ENCODE measurements at places on chromosomes 5 and 9. TPM values are rescaled to one million over a fixed set of nuclear protein-coding genes. Genes with fewer than 3 reads are reported as not detected.

The SECISBP2 gene
- 40.4 TPM for total RNA-seq

The PCDHB15 gene
- total RNA-seq, result 1.3 TPM

The CCL27 gene
- total RNA-seq, result not detected

DNA sequence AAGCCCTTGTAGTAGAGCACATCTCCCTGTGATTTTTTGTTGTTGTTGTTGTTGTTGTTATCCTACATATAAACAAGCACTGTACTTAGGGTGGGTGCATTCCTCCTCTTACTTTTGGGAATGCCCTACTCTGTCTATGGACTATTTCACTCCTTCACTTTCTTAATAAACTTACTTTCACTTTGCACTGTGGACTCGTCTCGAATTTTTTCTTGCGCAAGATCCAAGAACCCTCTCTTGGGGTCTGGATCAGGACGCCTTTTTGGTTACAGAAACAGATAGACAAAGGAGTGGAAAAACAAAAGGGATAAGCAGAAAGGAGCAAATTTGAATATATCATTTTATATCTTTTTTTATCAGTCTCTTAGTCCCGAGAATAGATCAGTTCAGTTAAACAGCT lies 14.4 kb upstream of the PAIP1 start:
- no peak for DNase-seq
- no peak overlapping the region for H3K4me3 ChIP-seq
- no peaks in the 10 kb centered on the region for H3K27me3 ChIP-seq
- peaks cover 17% of the 10 kb centered on the region for H3K4me1 ChIP-seq
- H3K36me3 ChIP-seq, result no peaks in the 10 kb centered on the region
- H3K27ac ChIP-seq, result no peak overlapping the region

DNA sequence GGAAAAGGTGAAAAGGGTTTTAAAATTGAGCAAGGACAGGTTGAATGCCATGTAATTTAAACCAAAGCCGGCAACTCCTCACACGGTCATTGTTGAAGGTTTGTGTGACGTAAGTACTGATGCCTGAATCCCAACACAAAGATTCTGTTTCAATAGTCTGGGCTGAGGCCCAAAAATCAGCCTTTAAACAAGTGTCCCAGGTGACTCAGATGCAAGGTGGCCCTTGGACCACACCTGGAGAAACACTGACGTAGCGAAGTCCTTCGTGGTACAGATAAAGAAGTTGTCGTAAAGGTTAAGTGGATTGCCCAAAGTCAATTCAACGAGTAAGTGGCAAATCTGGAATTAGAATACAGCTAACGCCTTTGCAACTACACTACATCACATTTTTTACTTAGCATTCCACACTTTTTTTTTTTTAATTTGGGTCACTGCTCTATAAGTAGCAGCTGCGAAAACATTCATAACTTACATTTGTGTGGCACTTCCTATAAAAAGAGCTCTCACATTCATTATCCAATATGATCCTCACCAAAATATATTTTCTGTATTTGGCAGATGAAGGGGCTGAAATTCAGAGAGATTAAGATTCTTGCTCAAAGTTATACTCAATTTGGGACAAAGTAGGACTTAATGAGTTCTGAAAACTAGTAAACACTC lies 111.3 kb downstream of the LPAR1 start:
- no peaks in the 10 kb centered on the region for H3K36me3 ChIP-seq
- H3K4me1 ChIP-seq, result no peaks in the 10 kb centered on the region
- no peak overlapping the region for H3K27ac ChIP-seq
- DNase-seq, result no peak
- H3K27me3 ChIP-seq, result no peaks in the 10 kb centered on the region
- no peak overlapping the region for H3K4me3 ChIP-seq

- no peak within 1 kb of the TSS for H3K27ac ChIP-seq
- no peaks in the 10 kb centered on the region for H3K36me3 ChIP-seq
- no peak for DNase-seq
Observed at GRCh38 chr5:54455413-54456157, at the start of gene HSPB3. TSS of gene HSPB3 (plus strand) at chr5:54455699. CDS start at chr5:54455790, 91 bp downstream.

DNA sequence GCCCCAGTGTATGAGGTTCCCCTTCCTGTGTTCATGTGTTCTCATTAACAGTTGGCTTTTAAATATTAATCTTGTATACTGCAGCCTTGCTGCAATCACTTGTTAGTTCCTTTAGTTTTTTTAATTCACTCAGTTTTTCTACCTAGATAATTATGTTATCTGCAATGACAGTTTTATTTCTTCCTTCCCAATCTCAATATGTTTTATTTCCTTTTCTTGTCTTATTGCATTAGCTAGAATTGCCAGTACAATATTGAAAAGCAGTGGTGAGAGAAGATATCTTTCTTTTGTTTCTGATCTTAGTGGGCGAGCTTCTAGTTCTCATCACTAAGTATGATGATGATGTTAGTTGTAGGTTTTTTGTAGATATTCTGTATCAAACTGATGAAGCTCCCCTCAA lies 232.2 kb downstream of the PBX3 start:
- no peak overlapping the region for H3K4me3 ChIP-seq
- DNase-seq, result no peak
- H3K27me3 ChIP-seq, result no peaks in the 10 kb centered on the region
- H3K4me1 ChIP-seq, result no peaks in the 10 kb centered on the region

DNA sequence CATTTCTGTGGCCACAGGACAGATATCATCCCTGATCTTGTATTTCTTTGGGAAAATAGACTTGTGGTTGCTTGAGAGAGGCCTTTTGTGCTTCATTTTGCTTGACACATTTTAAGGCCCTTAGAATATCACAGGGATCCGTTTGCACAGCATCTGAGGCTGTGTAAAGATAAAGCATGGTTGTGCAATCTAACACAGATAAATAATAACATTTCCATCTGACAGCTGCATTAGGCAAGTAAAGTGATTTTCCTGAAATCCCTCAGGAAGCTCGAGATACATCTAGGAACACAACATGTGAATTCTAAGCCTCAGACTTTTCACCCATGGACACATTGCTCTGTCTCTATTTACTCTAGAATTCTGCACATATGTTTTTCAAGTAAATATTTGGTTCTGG lies 212.8 kb upstream of the ADAMTSL1 start:
- no peak for DNase-seq
- no peaks in the 10 kb centered on the region for H3K36me3 ChIP-seq
- no peaks in the 10 kb centered on the region for H3K4me1 ChIP-seq
- no peaks in the 10 kb centered on the region for H3K27me3 ChIP-seq

DNA sequence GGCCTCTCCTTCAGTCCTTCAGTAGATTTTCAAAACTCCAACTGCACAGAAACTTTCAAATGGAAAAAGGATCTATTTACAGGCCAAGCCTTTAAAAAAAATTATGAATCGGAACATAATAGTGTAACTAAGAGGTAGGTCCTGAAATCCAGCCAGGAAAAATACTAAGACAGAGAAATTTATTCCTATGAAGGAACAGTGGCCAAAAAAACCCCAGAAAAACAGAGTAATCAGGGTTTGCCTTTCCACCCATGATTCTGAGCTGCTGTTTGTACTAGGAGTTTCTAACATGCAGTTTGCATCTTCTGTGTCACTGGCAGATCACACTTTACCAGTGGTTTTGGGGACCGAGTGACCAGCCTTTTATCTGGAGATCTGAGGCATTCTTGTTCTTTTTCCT lies 93.1 kb upstream of the TMED7 start:
- H3K27ac ChIP-seq, result no peak overlapping the region
- no peaks in the 10 kb centered on the region for H3K27me3 ChIP-seq
- H3K36me3 ChIP-seq, result no peaks in the 10 kb centered on the region
- no peaks in the 10 kb centered on the region for H3K4me1 ChIP-seq

- H3K27me3 ChIP-seq, result no peaks in the 10 kb centered on the region
- no peak for DNase-seq
- H3K4me3 ChIP-seq, result no peak overlapping the region
Observed at GRCh38 chr5:112119508-112119907, 299.6 kb downstream of the EPB41L4A start.

- no peak overlapping the region for H3K4me3 ChIP-seq
- no peak for DNase-seq
- no peaks in the 10 kb centered on the region for H3K27me3 ChIP-seq
- H3K36me3 ChIP-seq, result no peaks in the 10 kb centered on the region
Observed at GRCh38 chr5:173138707-173139106, 5.6 kb upstream of the BNIP1 start.

DNA sequence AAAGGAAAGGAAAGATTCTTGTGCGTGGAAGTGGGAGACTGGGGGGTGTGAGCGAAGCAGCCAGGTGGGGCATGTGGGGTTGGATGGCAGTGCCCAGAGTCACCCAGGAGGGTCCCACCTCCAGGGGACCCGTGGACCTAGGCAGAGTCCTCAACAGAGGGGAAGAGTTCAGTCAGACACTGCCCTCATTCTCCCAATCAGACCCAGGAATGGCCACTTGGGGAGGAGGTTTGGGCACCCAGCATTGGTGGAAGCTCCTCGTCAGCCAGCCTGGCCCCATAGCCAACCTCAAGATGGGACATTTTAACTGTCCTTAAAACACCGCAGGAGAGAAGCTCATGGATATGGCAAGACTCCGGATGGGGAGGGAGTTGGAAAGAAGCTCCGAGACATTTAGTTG lies 21.9 kb upstream of the LAMC3 start:
- DNase-seq, result no peak
- H3K4me3 ChIP-seq, result no peak overlapping the region
- H3K4me1 ChIP-seq, result no peaks in the 10 kb centered on the region
- no peaks in the 10 kb centered on the region for H3K27me3 ChIP-seq
- H3K36me3 ChIP-seq, result no peaks in the 10 kb centered on the region

DNA sequence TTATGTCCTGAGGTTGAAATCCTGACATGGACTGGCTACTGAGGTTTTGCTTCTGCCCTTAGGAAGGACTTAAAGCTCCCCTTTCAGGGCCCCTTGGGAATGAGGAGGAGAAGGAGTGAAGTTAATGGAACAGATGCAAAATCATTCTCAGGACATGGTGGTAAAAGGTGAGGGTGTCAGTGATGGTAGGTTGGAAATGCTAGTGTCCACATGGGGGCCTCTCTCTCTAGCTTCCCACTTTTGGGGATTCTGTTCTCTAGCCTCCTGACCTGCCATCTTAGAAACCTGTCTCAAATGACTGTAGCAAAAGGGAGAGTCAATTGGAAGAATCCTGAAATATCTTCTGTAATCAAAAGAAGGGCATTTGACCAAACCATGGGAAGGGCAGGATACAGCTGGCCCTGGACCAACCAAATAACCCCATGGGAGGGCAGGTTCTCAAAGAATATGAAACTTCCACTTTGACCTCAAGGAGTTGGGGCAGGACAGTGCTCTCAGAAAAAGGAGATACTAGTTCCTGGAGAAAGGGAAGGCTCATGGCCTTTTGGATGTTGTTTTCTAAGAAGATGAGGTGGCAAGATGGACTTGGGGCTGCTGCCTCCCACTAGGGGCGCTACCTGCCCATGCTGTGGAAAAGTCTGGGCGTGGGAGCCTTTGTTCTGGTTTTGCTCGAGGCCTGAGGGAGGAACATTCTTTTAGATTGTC lies 21.2 kb upstream of the MLANA start:
- no peak for DNase-seq
- no peak overlapping the region for H3K4me3 ChIP-seq
- no peaks in the 10 kb centered on the region for H3K4me1 ChIP-seq
- H3K36me3 ChIP-seq, result no peaks in the 10 kb centered on the region
- H3K27ac ChIP-seq, result no peak overlapping the region
